MG63 (cell line): ENCODE measurements at places on chromosomes 3 and 15. TPM values are rescaled to one million over a fixed set of nuclear protein-coding genes. Genes with fewer than 3 reads are reported as not detected.
A peak's percentile ranks its signal among the peaks of the same experiment; 100 is the strongest.

GRCh38 chr15:46242935-46243334, 608.1 kb downstream of the SQOR start:
- no peak for DNase-seq

DNA sequence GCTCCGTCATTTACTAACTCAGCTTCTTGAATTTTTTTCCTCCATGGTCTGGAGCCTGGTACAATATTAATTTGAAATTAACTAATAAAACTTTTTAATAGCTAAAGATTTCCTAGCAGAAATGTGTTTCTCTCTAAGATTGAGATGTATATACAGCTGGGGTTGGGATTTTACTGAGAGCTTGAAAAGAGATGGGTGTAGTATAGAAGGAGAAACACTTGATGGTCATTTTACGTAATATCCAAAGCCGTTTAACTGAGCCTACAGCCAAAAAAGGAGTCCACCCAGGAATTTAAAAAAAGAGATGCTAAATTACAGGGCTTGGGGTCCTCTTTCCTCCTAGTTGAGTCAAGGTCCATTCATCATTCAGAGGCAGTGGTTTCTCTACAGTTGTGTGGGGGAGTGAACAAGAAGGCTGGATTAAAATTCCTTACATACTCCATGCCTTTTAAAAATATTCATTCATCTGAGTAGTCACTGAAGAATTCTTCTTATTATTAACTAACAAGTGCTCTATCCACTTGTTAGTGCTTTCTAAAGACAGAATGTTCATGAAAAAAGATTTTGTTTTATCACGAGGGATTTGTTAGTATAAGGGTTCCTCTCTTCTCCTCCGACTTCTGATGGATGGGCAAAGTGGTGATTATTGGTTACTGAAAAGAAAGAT, 255.3 kb upstream of the IL12A start:
- peak; percentile 35 for DNase-seq

- DNase-seq: no peak
Observed at GRCh38 chr3:66747696-66748095, 246.9 kb upstream of the LRIG1 start.

- no peak for DNase-seq
Observed at GRCh38 chr3:177725165-177725564, 527.9 kb upstream of the TBL1XR1 start.

DNA sequence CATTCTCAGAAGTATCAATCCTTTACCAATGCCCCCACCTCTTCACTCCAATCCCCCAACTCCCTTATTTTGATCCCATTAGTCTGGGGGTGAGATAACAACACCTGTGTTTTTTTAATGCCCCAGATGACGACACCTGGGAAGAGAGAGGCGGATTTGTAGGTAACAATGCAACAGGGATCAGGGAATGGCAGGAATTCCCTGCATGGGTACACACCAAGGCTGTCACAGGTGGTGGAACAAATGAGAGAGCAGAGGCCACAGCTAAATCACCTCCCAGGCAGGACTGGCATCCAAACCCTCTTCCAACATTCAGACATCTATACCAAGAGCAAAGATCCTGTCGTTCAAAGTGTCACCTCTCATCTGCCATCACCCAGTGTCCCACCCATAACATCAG, 319.2 kb upstream of the TRIM42 start:
- DNase-seq: no peak

- no peak for DNase-seq
Observed at GRCh38 chr15:27260523-27260922, 289.5 kb downstream of the GABRG3 start.

DNA sequence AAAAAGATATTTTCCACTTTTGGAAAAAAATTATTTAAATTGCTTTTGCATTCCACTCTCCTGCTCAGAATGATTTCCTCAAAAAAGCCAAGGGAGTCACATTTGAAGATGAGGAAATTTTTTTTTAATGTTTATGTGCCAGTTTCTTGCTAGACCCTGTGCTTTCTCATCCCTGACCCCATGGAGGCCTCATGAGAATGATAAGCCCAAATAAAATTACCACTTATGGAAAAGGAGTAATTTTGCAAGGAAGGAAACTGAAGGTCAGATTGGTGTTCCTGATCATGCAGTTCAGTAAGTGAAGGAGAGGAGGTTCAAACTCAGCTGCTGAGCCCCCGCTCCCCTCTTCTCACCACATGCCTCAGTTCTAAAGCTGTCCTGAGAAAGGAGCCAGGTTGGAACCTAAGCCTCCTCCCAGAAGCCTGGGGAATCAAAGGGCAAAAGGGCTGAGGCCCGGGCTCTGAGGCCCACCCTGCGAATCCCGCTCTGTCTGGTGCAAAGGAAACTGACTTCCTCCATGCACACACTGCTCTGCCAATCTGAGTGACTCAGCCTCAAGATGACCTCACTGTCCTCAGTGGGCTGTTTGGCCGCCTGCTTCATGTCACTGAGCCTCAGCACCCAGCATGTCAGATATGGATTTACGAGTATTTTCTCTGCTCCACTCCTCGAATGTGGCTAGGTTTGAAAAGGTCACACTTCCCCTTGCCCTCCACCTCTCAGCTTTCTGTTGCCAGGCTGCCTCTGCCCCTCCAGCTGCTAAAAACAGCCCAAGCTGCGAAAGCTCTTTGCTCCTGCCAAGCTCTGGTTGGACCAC, 56.9 kb upstream of the FLNB start:
- DNase-seq: peak; percentile 79

DNA sequence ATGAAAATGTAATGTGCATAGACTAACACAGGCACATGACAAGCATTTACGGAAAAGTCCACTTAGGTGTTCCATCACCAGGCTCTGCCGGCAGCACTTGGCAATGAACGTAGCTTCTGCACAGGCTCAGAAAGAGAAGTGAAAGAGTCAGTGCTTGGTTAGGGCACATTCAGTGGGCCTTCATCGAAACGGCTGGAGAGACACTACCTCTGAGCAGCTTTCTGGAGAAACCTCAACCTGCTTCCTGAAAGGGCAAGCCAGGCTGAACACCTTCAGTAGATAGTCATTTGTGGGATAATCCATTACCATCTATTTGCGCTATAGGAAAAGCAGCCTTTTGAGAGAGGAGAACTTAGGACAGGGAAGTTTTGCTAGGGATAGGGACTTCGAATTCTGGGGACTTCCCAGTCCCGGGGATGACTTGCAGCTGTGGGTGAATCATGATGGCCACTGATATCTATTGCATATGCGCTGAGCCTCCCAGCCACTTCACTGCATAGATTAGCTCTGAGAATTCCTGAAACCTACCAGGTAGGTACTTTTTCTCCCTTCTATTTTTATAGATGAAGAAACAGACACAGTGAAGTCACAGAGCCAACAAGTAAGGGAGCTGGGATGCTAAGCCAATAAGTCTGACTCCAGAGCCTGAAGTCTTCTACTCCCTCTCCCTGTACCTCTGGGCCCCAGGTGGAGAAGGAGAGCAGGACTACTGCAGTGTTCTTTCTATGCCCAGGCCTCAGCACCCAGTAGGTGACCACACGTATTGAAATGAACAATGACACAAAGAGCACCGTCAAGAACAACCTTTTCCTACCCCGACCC, 4.2 kb upstream of the SH2D7 start:
- no peak for DNase-seq

DNA sequence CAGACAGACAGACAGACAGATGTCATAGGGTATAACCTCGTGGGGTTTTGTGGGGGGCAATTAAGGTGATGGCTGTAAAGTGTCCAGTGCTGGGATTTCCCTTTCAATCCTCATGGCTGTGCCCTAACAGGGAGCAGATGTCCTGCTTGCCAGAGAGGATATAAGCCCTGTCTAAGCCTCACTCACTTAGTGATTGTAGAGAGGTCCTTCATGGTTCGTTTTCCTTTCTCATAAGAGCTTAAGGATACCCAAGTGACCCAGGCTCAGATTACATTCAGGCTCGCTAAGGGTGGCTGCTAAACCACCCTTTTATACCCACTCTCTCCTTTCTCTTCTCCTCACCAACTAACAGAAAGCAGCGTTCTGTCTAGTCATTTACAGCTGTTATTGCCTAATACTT, 19.2 kb downstream of the LYSMD2 start:
- DNase-seq: no peak

- DNase-seq: peak; percentile 49
Observed at GRCh38 chr15:88657326-88658069, 18.7 kb downstream of the ISG20 start.

- DNase-seq: no peak
Observed at GRCh38 chr3:177976866-177977265, 559.4 kb upstream of the KCNMB2 start.

- DNase-seq: no peak
Observed at GRCh38 chr3:113213896-113214587, 2.7 kb downstream of the BOC start.

DNA sequence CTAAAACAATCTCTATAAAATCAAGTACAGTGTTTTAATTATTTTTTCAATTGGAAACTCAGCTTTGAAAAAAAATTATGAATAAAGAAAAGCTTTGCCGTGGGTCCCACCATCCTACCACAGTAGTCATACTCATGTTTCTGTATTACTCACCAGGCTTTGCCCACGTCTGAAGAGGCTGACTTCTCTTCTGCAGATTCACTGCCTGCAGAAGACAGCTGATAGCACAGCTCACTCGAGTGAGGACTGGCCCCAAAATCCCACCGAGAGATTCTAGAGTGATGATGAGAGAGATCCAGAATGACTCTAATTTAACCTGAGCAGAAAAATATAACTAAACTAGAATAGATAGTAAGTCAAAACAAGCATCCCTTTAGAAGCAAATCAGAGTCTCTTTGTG, 11.9 kb downstream of the C2CD4B start:
- no peak for DNase-seq

- no peak for DNase-seq
Observed at GRCh38 chr3:188562144-188562543, 408.2 kb downstream of the LPP start.

DNA sequence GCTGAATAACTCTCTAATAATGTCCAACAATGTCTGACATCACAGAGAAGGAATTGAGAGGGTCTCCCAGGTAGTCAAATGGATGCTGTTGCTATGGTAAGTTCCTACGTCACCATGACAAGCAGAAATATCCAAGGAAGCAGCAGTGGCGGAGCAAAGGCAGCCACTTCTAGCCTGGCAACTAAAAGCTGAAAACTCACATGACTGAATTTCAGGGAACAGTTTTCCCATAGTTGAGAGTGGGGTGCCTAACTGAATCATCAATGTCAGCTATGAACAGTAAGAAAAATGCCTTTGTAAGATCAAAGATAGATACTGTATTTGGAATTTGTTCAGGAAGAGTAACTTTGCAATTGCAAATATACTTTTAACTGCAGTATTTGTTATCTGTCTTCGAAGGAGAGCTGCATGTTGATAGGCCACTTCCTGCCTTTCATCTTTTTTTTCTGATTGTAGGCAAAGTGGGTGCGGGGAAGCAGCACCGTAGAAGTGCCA, 161.7 kb downstream of the BBX start:
- DNase-seq: no peak

The SLC9C1 gene
- total RNA-seq: not detected in 2 replicates

The ROPN1 gene
- total RNA-seq: not detected in 2 replicates

The SLCO2A1 gene
- 0.02 and 0.72 TPM in 2 replicates for total RNA-seq

The EPHB3 gene
- total RNA-seq: 1.8 and 8.7 TPM in 2 replicates

The DTWD1 gene
- 29.3 and 36.2 TPM in 2 replicates for total RNA-seq

The NR2F2 gene
- 1.3 and 1.9 TPM in 2 replicates for total RNA-seq

The PTH1R gene
- total RNA-seq: not detected in 2 replicates

The TMC3 gene
- not detected in 2 replicates for total RNA-seq
